ENCODE measurements at places on chromosomes 7 and 10.

DNA sequence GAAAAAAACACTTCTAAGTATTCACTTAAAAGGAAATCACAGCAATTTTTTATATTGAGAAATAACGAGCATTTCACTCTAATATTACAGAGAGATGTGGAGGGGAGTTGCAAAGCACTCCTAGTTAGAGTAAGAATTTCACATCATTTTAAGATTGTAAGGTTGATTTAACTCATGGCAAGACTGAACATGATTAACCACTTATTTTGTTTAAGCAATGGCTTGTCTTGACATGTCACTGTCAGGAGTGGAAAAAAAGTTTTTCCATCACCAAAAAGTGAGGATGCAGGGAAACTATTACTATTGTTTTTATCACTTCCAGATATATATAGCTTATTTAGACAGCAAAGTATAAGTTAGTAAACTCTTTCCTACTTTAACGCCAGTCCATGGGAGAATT is 27.1 kb downstream of the CD36 start:
- DNase-seq = no peak

GRCh38 chr10:107859065-107859464 is 694.6 kb upstream of the SORCS1 start:
- peak; percentile 11 for DNase-seq

DNA sequence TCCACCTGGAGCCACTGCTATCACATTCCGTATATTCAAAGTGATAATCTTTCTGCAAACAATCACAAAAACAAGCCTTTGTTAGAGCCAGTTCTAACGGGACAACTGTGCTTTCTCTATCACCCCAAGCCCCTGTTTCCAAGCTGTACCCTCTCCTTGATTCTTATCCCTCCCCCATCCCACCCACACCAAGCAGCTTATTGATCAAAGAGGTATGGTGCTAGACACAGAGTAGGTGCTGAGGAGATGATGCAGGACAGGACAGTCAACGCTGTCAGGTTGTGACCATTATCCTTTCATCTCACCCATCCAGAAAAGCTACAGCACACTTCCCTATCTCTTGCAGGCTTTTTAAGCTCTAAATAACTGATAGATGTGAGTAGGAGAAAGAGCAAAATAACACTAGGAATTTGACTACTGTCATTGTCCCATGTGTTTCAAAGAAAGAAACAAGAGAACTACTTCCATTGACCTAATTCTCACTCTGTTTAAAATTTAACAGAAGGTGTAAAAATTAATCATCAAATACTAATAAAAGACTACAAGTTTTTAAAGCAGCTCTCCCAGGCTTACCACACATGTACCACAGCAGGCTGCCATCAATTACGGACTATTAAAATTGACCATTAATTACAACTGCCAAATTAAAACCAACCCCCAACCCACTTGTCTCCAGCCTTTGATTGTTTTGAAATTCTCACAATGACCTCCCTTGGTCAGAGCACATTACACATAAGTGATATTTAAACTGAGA is 94.3 kb downstream of the ELAPOR2 start:
- no peak for DNase-seq

DNA sequence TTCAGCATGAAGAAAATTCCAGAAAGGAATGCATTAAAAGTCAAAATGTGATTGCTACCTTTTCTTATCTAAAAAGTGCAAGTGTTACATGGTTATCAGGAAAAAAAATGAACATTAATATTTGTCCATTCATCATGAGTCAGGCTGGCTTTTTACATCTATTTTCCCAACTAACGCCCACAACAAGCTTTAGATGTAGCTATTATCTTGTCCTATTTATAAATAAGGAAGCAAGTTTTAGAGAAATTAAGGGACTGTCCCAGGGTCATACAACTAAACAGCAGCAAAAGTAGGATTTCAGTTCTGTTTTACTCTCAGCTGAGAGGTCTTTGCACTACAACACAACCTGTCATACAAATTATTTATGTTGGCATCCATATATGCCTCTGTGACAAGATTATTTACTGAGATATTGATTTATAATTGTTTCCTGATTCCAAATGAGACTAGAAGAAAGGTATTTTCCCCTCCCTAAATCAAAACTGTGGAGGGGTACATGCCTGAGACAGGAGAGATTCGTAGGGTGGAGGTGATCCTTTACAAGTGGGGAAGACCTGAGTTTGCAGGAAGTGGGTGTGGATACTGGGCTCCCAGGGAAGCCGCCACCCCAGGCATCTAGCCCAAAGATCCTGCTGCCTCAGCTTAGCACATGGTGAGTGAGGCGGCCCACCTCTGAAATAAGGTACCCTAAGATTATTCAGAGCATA is 57.2 kb upstream of the ARID5B start:
- DNase-seq = no peak

- no peak for DNase-seq
These were observed 22.0 kb downstream of the ADRA2A start for GRCh38 chr10:111098679-111099437.

DNA sequence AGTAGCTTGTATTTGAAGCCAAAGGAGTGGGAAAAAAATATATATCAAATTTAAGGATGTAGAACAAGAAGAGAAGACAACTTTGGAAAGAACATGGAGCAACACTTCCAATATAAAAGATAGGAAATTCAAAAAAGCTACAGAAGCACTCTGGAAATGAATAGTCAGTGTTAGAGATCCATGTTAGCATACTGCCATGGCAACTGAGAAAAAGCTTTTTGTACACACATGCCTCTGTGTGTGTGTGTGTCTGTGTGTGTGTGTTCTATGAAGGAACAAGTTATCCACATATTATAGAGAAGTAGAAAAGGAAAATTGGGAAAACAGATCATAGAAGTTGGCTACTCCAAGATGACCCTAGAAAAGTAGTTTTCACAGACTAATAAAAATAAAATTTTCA is 96.3 kb downstream of the LRRTM3 start:
- DNase-seq = no peak

GRCh38 chr10:57222603-57223002 is 861.5 kb upstream of the ZWINT start:
- no peak for DNase-seq

DNA sequence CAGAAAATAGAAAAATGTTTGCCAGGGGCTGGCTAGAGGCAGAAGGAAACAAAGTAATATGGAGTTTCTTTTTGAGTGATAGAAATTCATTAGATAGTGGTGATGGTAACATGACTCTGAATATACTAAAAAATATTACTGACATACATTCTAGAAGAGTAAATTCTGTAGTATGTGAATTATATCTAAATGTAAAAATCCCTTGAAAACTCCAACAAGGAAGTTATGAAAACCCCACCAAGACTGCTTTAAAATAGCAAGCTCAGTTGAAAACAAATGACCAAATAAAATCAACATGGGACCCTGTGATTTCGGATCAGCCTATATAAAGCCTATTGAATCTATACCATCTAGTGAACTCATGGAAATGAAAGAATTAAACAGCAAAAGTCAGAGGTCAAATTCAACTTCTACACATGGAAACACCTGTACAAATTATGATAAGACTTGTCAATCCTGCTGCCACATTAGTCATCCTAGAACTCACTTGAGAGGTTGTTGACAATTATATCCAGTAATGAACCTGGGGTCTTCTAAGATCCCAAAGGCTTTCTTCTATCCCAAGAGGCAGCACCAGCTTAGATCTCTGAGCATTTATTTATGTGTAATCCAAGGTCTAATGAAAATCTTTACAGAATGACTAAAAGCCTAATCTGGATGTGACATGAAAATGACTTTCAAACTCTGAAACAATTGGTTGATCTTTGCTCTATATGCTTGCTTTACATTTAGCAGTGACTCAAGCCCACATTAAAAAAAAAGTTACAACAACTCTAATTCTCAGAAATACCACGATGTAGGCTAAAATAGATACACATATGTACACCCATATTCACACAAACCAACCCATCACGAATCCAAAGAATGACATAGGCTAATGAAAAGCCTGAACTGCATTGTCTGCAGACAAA is 59.3 kb downstream of the OSBPL3 start:
- peak; percentile 37 for DNase-seq

- DNase-seq = peak; percentile 45
These were observed 474.7 kb upstream of the SEMA3A start for GRCh38 chr7:84669177-84669732.

GRCh38 chr10:94402843-94403379 is 570 bp downstream of the TBC1D12 start:
- DNase-seq = peak; percentile 23

DNA sequence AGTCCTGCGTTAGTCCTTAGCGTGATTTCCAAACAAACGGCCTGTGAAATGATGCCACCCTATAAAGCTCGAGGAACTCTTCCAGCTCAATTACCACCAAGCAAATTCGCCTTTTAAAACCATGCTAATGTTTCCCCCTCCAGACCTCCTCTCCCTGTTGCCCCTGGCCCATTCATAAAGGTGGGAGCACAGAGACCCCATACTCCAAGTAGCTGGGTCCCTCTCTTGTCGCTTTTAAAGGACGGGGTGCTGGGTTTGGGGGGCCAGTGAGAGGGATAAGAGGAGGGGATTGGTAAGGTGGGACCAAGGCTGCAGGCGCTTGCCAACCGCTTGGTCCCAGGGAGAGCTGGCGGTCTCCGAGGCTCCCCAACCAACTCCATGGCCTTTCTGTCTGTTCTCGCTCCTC is 1.2 kb downstream of the HMX2 start:
- no peak for DNase-seq

DNA sequence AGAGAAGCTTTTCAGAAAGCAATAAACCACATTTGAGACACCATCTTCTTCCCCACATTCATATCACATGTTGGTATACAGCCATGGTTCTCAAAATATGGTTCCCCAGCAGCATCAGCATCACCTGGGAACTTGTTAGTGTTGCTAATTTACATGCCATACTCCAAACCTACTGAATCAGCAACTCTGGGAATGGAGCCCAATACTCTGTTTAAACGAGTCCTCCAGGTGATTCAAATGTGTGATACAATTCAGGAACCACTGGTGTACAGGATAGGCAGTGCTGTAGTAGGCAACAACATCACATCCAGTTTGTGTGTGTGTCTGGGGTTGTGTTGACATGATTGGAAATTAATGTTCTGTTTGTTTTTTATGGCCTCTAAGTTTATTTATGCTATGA is 47.7 kb downstream of the ZNF277 start:
- no peak for DNase-seq

DNA sequence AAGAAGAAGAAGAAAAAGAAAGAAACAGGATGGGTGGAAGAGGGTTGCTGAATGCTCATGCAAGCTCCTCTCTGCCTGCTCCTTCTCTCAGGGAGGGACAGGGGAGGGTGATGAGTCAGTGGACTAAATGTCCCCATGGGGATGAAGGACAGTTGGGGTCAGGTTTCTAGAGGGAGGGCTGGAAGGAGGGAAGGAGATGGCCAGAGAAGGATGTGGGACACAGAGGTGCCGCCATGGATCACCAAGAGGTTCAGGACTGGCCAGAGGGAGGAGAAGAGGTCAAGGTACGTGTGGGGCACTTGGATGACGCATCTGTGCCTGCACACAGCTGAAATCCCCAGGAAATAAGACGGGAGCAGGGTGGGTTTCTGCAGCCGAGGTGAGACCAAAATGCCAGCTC is 88.9 kb upstream of the GTF2I start:
- DNase-seq = no peak

DNA sequence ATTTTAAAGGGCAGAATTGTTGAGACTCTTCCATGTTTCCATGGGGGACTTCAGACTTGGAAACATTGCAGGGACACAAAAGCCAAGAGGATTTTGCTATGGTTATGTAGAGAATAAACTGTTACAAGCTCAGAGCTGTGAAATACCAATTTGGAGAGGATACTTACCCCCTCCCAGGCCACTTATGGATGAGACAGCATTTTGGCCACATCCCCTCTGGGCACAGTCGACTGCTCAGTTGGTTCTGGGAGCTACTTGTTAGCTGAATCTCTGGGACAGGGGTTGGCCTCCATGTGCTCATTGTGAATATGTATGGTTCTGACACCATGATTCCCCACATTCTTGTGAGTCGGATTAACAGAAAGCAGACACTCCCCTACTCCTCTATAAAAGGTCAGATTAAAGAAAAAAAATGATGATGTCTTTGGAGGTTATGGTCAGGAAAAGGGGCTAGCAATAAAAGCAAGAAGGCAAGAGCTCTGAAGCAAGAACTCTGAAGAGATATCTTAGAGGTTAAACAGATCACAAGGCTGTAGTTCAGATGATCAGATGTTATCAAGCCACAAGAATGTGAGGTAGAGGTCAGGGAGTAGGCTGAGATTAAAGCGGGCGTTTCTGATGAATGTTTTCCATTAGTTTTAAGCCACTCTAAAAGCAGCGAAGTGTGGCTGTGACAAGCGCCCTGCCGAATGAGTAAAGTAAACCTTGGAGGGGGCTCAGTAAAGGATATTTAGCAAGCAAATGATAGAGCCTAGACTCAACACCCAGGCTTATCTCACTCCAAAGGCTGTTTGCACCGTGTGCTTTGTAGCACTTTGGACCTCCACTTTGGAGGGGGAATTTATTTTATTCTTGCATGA is 17.2 kb downstream of the STAMBPL1 start:
- no peak for DNase-seq

DNA sequence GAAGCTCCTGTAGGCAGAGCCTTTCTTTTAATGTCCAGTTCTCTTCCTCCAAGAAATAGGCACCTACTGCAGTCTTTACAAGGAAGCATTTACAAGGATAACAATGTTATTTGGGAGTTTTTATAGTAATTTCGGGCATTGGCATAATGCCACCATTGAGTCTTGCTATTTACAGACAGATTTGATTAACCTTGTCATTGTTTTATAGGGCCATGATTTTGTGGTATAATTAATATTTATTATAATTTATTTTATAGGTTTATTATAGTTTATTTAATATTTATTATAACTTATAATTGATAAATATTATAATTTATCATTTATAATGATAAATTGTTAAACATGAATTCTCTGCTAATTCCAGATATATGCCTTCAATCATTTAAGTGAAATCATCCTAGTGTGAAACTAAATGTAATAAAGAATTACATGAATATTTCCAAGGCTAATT is 573 bp upstream of the POT1 start:
- DNase-seq = no peak

DNA sequence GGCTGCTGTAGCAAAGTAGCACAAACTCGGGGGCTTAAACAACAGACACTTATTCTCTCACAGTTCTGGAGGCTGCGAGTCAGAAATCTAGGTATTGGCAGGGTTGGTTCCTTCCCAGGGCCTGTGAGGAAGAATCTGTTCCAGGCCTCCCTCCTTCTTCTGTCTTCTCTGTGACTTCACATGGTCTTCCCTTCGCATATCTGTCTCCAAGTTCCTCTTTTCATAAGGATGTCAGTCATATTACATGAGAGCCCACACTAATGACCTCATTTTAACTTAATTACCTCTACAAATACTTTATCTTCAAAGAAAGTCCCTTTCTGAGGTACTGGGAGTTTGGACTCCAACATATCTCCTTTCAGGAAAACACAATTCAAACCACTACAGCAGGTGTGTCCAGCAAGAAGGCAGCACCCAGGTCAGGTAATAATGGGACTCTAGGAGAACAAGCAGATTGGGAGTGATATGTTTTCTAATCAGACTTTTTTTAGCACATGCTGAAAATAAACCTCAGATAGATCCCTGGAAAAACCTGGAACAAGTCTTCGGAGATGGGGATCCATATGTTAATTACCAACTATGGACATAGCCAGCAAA is 11.7 kb downstream of the CREB5 start:
- DNase-seq = peak; percentile 9

Measured in KBM-7 (cell line).